ENCODE measurements at places on chromosomes 12 and 14.

GRCh38 chr14:91153360-91153759 lies 39.5 kb downstream of the DGLUCY start:
- DNase-seq: no peak

GRCh38 chr14:55285048-55285652 lies 13.9 kb downstream of the FBXO34 start:
- no peak for DNase-seq

GRCh38 chr14:63228217-63228616 lies 24.0 kb downstream of the RHOJ start:
- DNase-seq: no peak

GRCh38 chr12:3885277-3886094 lies 12.3 kb upstream of the PARP11 start:
- peak; percentile 61 for DNase-seq

DNA sequence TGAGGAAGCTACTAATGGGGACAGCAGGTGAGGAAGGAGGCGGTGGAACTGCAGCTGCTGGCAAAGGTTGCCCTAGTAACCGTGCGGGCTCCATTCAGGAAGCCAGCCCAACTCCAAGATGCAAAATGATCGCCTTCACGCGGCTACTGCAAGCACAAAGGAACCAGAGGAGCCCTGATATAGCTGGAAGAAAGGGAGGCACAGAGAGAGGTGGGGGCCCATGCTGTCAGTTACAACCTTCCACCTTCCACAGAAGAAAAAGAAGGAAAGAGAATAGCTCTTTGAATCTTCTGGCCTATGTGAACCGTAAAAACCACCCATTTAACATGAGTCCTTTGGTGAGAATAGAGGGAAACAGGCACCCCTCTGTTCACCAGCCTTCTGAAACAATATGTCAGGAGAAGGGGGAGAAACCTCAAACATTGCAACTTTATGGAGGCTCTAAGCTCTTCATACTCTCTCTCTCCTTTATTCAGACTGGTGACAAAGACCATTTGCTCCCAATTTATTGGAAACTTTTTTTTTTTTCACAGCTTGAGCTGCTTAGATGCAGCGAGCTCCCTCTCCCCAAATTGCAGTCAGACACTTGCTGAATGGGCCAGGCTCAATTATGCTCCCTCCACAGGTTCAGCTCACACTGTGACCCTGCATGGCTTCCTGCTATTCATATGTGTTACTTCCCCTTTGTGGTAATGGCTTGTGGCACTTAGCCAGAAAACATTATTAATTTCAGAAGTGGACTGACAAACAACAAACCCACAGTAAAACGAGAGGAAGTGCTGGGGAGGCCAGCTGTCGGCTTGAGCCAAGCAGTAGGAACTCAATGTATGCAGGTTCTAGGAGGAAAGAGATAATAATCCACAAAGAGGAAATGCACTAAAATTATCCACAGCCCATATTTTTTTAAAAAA lies 6.2 kb downstream of the DUSP6 start:
- peak; percentile 99 for DNase-seq

DNA sequence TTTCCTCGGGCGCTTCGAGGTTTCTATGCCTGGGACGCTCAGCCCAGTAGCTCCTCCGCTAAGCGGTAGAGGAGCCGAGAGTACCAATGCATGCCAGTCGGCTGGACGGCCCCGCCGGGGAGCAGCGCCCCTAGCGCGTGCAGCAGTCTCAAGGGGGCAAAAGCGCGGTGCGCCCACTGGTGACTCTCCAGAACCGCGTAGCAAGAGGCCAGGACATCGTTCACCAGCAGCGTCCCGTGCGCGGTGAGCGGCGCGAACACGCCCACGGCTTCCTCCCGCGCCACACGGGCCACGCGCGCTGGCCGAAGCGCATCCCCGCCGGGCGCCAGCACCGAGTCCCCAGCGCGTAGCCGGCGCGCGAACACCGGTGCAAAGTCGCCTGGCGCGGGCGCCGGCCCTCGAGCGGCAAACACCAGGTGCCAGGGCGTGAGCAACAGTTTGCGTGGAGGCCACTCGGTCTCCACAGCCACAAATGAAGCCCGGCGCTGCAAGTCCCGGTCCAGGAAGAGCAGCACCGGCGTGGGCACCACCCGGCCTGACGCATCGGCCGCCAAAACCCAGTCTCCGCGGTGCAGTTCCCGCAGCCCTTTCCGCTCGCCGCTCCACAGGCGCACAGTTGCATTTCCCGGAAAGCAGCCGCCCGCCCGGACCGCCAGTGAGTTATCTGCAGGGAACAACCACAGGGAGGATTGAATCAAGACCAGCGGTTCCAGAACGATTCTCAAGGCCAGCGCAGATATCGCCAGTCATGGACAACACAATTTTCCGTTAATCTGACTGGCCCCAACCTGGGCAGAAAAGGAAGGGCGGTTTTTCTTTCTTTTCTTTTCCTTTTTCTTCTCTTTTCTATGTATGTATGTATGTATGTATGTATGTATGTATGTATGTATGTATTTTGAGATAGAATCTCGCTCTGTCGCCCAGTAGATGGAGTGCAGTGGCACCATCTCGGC lies 4.5 kb downstream of the DHH start:
- peak; percentile 53 for DNase-seq

- no peak for DNase-seq
These were observed 200.1 kb upstream of the FRMD6 start for GRCh38 chr14:51451561-51451960.

- DNase-seq: no peak
These were observed 36.0 kb upstream of the GARIN6 start for GRCh38 chr12:99611599-99611998.

- DNase-seq: peak; percentile 57
These were observed 53.8 kb downstream of the TESC start for GRCh38 chr12:117045160-117046010.

GRCh38 chr14:52304248-52304904 lies 9.7 kb upstream of the PTGER2 start:
- DNase-seq: no peak

GRCh38 chr12:42564996-42565395 lies 24.6 kb downstream of the PRICKLE1 start:
- no peak for DNase-seq

GRCh38 chr14:60621386-60621785 lies 27.9 kb downstream of the SIX1 start:
- no peak for DNase-seq

GRCh38 chr14:21204167-21205025 lies 48.5 kb upstream of the OR5AU1 start:
- DNase-seq: no peak

- DNase-seq: peak; percentile 26
These were observed 238.4 kb upstream of the HMGA2 start for GRCh38 chr12:65585648-65586602.

DNA sequence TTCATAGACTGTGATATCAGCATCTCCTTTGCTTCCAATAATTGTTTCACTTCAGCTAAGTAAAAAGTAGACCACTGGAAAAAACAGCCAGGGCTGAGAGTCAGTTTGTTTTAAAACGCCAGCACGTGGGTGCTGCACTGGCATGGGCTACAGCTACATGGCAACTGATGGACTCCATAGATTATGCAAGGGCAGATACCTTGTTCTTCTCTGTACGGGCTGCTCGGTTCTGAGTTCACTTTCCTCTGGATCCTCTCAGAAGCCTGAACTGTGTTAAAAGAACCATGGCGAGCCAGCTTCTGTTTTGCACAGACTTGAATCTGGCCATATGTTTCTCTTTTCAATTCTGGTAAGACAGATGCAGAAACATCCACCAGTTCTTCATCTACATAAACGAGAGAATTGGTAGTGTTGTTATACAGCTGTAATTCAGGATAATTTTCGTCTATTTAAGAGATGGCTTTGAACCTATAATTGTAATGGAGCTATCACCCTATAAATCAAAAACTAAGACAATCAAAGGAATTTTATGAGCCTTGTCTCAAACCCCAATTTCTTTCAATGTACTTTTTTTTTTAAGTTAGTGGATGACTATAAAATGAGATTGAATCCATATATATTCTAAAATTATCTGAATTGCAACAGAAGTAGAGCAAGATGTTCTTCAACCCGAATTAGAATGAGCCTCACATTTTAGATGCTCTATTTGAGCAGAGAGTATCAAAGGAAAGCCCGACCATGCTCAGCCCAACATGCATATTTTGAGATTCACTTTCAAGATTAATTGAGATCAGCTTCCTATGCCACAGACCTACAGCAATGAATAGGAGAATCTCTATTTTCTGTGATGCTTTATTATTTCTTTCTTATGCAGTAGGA lies 31.5 kb downstream of the E2F7 start:
- DNase-seq: no peak

DNA sequence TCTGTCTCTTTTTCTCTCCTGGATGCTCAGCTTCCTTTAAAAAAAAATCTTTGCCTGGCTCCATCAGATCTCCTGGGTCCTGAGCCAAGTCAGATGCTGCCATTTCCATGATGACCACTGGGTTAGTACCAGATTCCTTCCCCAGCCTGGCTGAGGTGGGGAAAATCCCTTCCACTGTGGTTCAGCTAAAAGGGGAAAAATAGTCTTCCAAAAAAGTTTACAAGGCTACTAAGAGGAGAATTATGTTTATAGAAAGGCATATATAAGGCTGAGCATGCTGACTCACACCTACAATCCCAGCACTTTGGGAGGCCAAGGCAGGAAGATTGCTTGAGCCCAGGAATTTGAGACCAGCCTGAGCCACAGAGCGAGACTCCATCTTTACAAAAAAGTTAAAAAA lies 28.4 kb upstream of the GAS2L3 start:
- no peak for DNase-seq

GRCh38 chr12:1949771-1950470 lies 31.5 kb upstream of the CACNA2D4 start:
- DNase-seq: no peak

DNA sequence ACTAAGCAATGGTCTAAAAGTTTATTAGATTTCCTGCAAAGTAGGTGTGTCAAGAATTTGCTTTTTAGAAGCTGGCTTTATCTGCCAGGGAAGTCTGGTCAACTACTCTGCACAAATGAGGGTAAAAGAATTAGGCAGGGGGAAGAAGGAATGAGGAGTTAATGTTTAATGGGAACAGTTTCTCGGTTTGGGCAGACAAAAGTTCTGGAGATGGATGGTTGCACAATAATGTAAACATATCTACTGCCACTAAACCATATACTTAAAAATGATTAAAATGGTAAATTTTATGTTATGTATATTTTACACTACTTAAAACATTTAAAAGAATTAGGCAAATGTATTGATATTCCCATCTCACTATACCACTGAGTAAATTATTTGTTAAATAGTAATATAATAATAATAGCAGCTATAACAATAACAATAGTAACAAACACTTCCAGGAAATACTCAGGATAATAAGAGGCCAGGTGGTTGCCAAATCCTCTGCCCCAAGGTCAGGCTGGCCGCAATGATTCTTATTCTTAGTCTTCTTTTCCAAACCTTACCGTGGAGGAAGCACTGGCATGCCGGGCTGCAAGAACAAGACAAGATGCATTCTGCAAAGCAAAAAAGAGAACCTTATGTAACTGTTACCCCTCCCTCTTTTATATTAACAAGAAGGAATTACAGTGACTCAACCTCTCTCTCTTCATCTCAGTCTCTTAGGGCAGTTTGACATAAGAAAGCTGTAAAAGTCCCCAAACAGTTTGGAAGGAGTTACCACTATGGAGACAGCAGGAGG lies 13.9 kb downstream of the CS start:
- no peak for DNase-seq

GRCh38 chr12:113271853-113272561 lies 50.7 kb downstream of the TPCN1 start:
- no peak for DNase-seq

GRCh38 chr12:29639893-29640495 lies 142.5 kb upstream of the OVCH1 start:
- DNase-seq: no peak

GRCh38 chr14:78758333-78758732 lies 588.2 kb downstream of the NRXN3 start:
- DNase-seq: peak; percentile 46

DNA sequence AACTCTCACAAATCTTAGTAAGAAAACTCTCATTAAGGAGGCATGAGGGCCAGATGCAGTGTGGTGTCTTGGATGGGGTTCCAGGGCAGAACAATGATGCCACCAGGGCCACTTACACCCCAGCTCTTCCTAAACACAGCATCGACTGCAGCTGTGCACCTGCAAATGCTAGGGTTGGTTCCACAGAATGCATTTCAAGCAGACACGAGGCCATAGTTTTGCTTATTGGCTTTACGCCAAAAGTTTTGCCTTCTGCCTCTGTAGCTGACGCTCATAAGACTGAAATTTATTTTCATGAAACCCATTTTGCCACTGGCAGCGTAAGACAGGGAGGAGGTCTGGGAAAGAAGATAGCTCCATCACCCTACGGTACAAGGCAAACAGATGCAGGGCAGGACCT lies 179.0 kb downstream of the RIMBP2 start:
- DNase-seq: no peak

GRCh38 chr14:105880616-105881015 lies 354.2 kb downstream of the TMEM121 start:
- DNase-seq: no peak

GRCh38 chr12:91171476-91171875 lies 11.1 kb downstream of the DCN start:
- no peak for DNase-seq

DNA sequence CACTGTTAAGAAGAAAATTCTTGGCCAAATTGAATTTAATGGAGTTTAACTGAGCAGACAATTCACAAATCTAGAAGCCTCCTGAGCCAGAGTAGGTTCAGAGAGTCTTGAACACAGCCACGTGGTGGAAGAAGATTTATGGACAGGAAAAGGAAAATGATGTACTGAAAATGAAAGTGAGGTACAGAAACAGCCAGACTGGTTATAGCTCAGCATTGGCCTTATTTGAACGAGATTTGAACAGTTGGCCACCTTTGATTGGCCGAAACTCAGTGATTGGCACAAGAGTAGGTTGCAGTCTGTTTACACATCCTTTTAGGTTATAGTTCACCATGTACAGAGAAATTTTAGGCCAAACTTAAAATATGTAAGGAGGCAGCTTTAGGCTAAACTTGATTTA lies 9.9 kb downstream of the OAS2 start:
- DNase-seq: no peak

DNA sequence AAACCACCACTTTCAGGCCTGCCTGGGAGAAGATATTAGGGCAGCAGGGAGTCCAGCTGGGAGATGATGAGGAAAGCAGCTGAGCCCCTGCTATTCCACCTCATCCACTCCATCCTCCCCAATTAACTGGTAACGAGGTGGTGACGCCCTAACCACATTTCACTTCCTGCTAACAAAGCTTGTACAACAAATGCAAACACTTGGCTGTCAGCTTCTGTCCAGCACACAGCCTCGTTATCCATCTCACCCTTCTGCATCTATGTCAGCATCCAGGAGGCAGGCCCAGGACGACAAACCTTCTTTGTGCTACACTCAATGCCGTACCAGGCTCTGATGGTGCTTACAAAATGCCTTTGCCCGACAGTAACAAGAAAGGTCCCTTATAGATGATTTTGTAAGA lies 225.4 kb downstream of the APAF1 start:
- DNase-seq: no peak

- DNase-seq: no peak
These were observed 353.9 kb downstream of the PCNX1 start for GRCh38 chr14:71261206-71261605.

GRCh38 chr14:24508155-24508840 lies at the start of gene CMA1:
Gene CMA1 (minus strand): TSS chr14:24508265. CDS start chr14:24508235, 30 bp downstream.
- no peak for DNase-seq

GRCh38 chr14:104306450-104307040 lies 168.2 kb downstream of the KIF26A start:
- DNase-seq: no peak
